Calu3 (cell line): ENCODE measurements at places on chromosomes 3 and 15. TPM values are rescaled to one million over a fixed set of nuclear protein-coding genes. Genes with fewer than 3 reads are reported as not detected.

- H3K36me3 ChIP-seq, result peaks cover 5% of the 10 kb centered on the region
- no peak overlapping the region for H3K27ac ChIP-seq
- DNase-seq, result no peak
- no peaks in the 10 kb centered on the region for H3K27me3 ChIP-seq
- no peak overlapping the region for H3K4me3 ChIP-seq
Measured at GRCh38 chr3:171606151-171606751, 146.0 kb upstream of the TNIK start.

- H3K4me1 ChIP-seq, result peaks cover 34% of the 10 kb centered on the region
- no peaks in the 10 kb centered on the region for H3K27me3 ChIP-seq
- DNase-seq, result no peak
- H3K4me3 ChIP-seq, result no peak overlapping the region
Measured at GRCh38 chr3:100533176-100533575, 40.8 kb downstream of the TMEM45A start.

GRCh38 chr3:97971679-97972567 lies at the start of gene RIOX2:
TSS of gene RIOX2 (minus strand) at chr3:97972431. CDS start at chr3:97967593, 4,838 bp downstream.
- H3K36me3 ChIP-seq, result peaks cover 9% of the 10 kb centered on the region
- peaks cover 15% of the 10 kb centered on the region for H3K4me1 ChIP-seq
- DNase-seq, result peak; percentile 74
- peak within 1 kb of the TSS; percentile 97 for H3K27ac ChIP-seq

- no peak for DNase-seq
- H3K36me3 ChIP-seq, result no peaks in the 10 kb centered on the region
- H3K4me1 ChIP-seq, result no peaks in the 10 kb centered on the region
- no peak overlapping the region for H3K27ac ChIP-seq
Measured at GRCh38 chr3:161187046-161187445, 34.1 kb upstream of the NMD3 start.

DNA sequence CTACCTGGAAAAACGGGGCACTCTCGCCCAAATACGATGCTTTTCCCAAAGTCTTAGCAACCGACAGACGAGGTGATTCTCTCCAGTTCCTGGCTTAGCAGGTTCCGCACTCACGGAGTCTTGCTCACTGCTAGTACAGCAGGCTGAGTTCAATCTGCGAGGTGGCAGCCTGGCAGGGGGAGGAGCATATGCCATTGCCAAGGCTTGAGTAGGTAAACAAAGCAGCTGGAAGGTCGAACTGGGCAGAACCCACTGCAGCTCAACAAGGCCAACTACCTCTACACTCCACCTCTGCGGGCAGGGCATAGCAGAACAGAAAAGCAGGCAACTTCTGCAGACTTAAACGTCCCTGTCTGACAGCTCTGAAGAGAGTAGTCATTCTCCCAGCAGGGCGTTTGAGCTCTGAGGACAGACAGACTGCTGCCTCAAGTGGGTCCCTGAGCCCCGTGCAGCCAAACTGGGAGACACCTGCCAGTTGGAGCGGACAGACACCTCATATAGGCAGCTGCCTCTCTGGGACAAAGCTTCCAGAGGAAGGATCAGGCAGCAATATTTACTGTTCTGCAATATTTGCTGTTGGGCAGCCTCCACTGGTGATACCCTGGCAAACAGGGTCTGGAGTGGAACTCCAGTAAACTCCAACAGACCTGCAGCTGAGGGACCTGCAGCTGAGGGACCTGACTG lies 73.4 kb upstream of the CADM2 start:
- no peaks in the 10 kb centered on the region for H3K27me3 ChIP-seq
- no peaks in the 10 kb centered on the region for H3K36me3 ChIP-seq
- DNase-seq, result no peak

DNA sequence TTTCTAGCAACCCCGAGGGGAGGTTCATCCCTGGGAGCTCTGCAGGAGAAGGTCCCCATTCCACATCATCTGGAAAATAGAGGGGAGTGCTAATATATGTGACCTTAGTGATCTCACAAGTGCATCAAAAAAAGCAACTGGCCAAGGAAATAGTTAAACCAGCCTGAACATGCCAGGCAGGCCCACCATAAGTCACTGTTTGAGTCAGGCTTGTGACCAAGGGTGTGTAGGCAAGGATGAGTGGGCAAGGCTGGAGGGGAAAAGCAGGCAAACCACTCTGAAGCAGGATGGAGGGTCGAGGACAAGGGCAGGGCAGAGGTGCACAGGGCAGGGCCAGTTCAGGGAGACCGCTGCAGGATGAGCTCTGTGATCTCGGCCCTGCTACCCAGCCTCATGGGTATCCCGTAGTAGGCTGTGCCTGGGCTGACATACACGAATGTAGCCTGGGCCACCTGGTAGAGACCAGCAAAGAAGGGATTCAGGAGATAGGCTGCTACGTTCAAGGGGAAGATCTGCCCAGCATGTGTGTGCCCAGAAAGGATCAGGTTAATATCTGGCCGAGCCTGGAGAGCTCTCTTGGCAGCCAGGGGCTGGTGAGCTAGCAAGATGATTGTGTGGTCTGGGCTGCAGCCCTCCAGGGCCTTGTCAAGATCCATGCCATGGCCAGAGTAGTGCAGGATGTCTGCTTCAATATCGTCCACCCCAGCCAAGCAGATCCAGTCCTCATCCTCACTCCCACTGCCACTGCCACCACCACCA lies 4.3 kb downstream of the GLB1 start:
- DNase-seq, result no peak
- peaks cover 31% of the 10 kb centered on the region for H3K36me3 ChIP-seq
- no peaks in the 10 kb centered on the region for H3K27me3 ChIP-seq
- H3K4me3 ChIP-seq, result no peak overlapping the region
- H3K4me1 ChIP-seq, result no peaks in the 10 kb centered on the region

DNA sequence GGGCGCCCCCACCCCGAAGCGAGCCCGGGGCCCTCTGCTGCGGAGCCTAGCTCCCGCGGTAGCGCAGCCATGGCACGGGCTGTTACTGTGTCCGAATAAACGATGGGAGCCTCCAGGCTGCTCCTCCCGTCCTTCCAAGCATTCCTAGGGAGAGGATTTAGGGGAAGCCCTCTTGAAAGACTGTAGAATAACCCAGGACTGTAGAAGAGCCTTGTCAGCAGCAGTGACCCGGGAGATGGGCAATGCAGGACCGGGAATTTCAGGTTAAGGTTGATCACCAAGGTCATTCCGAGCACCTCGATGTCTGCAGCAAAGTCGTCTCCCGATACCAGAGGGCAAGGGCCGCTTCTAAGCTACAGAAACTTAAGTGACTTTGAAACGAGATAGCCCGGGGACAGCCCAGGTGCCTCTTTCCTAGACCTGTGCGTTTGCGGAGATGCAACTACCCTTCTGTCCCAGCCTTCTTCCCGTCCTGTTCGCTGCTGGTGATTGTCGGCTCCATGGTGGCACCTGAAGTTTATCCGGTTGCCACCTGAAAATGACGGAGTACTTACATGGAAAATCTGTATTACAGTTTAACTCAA lies 753 bp upstream of the MYO5A start:
- H3K27me3 ChIP-seq, result peaks cover 52% of the 10 kb centered on the region
- peaks cover 5% of the 10 kb centered on the region for H3K36me3 ChIP-seq
- no peak for DNase-seq
- peak overlapping the region; percentile 61 for H3K4me3 ChIP-seq

DNA sequence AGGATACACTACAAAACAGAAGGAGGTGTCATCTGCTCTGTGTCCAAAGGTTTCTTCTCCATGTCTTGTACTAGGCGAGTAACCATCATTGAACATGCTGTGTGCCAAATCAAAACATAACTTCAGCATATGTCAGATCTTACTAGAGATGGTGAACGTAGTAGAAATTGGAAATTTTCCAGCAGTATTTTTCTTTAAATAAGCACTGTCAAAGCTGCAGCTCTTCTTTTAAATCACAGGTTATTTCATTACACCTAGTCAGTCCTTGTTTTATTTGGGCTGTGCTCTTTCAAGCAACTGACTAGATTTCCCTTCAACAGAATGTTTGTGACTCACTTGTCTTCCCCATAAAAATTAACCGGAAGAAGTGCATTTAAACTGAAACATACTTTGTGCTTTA lies 46.5 kb downstream of the MSL2 start:
- peak overlapping the region; percentile 37 for H3K27ac ChIP-seq
- DNase-seq, result no peak
- H3K27me3 ChIP-seq, result no peaks in the 10 kb centered on the region

GRCh38 chr3:157063926-157064325 lies 96.0 kb downstream of the CCNL1 start:
- no peaks in the 10 kb centered on the region for H3K36me3 ChIP-seq
- no peak for DNase-seq
- no peak overlapping the region for H3K4me3 ChIP-seq
- no peaks in the 10 kb centered on the region for H3K27me3 ChIP-seq
- no peak overlapping the region for H3K27ac ChIP-seq

- no peaks in the 10 kb centered on the region for H3K27me3 ChIP-seq
- H3K27ac ChIP-seq, result no peak overlapping the region
- H3K36me3 ChIP-seq, result no peaks in the 10 kb centered on the region
- H3K4me3 ChIP-seq, result no peak overlapping the region
- H3K4me1 ChIP-seq, result no peaks in the 10 kb centered on the region
Measured at GRCh38 chr3:110925798-110926197, 145.8 kb upstream of the NECTIN3 start.

GRCh38 chr3:11953350-11953749 lies 50.8 kb upstream of the SYN2 start:
- no peaks in the 10 kb centered on the region for H3K36me3 ChIP-seq
- no peak overlapping the region for H3K4me3 ChIP-seq
- H3K27ac ChIP-seq, result no peak overlapping the region
- no peak for DNase-seq
- H3K27me3 ChIP-seq, result peaks cover 71% of the 10 kb centered on the region
- no peaks in the 10 kb centered on the region for H3K4me1 ChIP-seq

DNA sequence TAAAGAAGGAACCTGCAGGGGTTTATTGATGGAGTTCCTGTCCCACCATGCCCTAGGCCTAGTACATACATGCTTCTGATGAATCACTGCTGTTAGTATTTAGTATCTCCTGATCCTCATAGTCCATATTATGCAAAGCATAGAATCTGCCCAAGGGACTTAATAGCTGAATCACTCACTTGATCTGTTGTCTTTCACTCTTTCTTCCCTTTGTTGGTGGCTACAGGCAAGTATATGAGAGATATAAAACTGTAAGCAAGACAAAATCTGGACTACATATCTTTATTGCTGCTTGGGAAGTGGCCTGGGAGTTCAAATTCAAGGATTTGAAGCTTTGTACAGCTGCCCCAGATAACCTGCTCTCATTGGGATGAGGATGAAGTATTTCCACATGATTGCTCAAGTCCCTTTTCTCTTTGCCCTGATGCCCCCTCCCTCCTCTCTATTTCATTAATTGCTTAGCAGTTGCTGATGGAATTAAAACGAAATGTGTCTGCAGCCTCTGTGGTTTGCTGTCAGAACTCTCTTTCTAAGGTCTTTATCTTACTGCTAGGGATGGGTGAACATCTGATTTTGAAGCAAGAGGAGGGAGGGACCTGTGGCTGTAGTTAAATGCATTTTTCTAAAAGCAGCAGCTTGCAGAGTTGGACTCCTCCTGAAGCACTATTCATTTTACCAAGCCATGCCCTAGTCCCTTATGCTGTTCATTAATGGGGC lies 114.1 kb downstream of the ZNF609 start:
- peaks cover 15% of the 10 kb centered on the region for H3K4me1 ChIP-seq
- no peak overlapping the region for H3K27ac ChIP-seq
- H3K27me3 ChIP-seq, result no peaks in the 10 kb centered on the region
- no peaks in the 10 kb centered on the region for H3K36me3 ChIP-seq
- no peak overlapping the region for H3K4me3 ChIP-seq

DNA sequence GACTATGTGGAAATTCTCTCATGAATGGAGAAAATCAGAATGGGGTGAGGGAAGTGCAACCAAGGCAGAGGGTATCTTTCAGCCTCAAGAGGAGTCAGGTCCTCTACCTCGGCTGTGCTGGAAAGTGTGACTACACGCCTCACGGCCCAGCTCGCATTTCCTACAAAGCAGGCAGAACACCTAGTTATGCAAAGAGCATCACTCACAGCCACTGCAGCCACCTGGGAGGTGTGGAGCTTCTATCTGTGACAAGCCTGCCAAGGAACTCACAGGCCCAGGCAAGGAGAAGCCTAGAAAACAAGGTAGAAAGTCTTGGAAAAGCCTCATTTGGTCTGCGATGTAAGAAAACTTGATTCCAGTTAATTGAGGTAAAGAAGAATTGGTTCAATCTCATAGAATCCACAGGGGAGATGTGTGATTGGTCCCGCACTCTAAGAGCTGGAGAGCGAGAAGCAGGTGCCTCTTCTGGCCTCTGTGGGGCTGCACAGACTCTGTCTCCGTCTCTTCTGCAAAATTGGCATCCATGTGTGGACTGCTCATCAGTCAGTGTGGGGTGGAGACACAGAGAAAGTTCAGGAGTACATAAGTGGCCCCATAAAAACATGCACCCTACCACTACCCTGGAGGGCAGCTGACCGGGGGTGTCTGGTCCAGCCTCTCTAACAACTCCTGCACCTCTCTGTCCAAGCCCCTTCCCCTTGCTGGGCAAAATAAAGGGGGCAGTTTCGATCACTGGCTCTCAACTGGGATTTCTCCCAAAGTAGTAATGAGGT lies 76.8 kb downstream of the TAMM41 start:
- no peak for DNase-seq
- H3K4me1 ChIP-seq, result peaks cover 29% of the 10 kb centered on the region
- H3K27ac ChIP-seq, result peak overlapping the region; percentile 98
- peak overlapping the region; percentile 72 for H3K4me3 ChIP-seq

GRCh38 chr15:77075528-77075927 lies 4.6 kb upstream of the TSPAN3 start:
- peaks cover 22% of the 10 kb centered on the region for H3K4me1 ChIP-seq
- no peak overlapping the region for H3K27ac ChIP-seq
- H3K36me3 ChIP-seq, result peaks cover 14% of the 10 kb centered on the region
- peak; percentile 66 for DNase-seq
- H3K27me3 ChIP-seq, result peaks cover 43% of the 10 kb centered on the region
- no peak overlapping the region for H3K4me3 ChIP-seq

DNA sequence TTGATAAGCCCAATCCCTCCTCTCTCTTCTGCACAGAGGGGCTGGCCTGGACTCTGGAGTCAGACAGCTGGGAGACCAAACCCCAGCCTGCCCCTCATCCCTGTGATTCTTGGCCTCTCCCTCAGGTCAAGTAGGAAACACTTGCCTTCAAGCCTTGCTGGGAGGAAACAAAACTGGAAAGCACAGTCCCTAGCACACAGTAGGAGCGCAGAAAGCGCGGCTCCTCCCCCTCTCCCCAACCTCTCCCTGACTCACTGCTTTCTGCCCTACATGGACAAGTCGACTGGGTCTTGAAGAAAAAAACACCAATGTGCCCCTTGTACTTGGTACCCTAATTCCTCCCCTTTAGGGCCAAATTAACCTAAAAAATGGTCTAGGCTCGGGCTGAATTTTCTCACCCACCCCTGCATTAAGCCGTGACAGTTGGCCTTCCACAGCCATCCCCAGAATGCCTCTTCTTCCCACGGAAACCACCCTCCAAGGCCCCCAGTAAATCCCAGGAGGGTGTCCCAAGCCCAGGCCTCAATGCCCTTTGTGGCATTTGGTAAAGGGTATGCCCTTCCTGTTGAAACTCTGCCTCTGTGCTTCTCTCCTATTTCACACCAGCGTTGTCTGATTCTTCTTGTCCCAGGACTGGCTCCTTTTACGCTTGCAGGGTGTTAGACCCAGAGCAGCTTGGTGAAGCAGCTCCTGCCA lies 11.3 kb upstream of the RAF1 start:
- H3K4me1 ChIP-seq, result no peaks in the 10 kb centered on the region
- no peak overlapping the region for H3K27ac ChIP-seq
- H3K27me3 ChIP-seq, result no peaks in the 10 kb centered on the region
- DNase-seq, result no peak
- H3K36me3 ChIP-seq, result no peaks in the 10 kb centered on the region

SIDT1 gene
- total RNA-seq, result 0.87 and 1.5 TPM in 2 replicates

ZNF660 gene
- 0.95 and 1.4 TPM in 2 replicates for total RNA-seq

PLSCR2 gene
- 2.9 and 5.1 TPM in 2 replicates for total RNA-seq
